ENCODE measurements at places on chromosomes 13 and 19.

- DNase-seq: no peak
Observed at GRCh38 chr19:4098493-4098892, 25.4 kb downstream of the MAP2K2 start.

DNA sequence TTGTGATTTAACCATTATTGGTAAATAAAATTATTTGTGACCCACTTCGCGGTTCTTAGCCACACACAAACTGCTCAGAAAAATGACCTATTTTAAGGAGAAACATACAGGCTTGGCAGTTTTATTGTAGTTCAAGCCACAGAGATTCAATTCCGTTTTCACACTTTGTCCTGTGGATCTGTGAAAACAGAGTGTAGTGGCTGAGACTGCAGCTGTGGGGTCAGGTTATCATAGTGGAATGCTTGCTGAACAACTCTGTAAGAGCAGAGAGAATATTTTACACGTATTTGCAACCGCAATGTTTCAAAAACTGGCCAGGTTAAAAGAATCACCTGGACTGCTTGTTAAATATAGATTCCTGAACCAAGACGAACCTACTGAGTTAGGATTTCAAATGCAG lies 292.5 kb downstream of the GPC5 start:
- DNase-seq: no peak

DNA sequence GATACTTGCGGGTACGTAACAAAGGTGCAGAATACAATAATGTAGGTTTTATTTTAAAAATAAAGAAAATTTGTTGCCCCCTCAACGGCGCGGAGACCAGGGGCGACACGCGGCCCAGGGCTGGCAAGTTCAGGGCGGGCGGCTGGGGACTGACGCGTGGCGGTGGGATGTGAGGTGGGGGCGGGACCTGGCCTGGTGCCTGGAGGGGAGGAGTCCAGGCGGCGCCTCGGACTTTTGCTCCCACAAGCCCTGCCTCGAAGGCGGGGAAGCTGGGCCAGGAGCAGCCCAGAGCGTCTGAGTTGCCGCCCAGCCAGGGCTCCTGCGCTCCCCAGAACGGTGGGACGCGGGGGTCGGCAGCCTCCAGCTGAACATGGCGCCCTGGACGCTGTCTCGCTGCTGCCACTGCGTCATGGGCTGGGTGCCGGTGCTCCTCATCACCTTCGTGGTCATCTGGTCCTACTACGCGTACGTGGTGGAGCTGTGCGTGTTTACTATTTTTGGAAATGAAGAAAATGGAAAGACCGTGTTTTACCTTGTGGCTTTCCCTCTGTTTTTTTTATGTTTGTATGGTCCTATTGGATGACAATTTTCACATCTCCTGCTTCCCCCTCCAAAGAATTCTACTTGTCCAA lies 1122.8 kb upstream of the ATXN8OS start:
- no peak for DNase-seq

DNA sequence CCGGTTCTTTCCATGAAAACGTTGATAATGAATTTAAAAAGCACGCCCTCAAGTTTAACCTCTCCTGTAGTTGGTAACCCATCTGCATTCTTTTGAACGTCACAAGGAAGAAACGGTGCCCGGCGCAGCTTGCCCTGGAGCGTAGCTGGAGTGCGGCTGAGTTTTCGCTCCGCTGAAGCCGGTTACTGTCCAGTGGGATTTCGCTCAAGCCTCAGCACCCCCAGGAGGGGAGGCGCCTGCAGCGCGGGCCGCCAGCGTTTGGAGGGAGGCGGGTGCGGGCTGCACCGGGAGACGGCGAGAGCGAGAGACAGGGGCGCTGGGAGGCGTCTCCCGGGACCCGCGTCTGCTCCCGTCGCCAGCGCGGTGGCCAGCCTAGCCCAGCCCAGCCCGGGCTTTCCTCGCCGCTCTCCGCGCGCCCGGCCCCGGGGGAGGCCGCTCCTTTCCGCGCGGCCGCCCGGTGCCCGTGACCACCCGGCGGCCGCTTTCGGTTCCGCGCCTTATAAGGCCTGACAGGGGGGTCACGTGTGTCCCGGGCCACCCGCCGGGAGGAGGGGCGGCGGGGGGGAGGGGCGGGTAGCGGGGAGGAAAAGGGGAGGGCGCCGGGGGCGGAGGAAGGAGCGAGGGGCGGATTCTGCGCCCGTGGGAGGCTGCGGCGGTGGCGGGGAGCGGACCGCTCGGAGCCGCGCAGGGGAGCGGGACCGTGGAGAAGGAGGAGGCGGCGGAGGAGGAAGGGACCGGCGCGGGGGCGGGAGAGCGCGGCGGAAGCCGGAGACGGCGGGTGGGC lies 8.3 kb upstream of the DGKH start:
- DNase-seq: peak; percentile 78

GRCh38 chr19:5487222-5487621 lies 32.0 kb downstream of the ZNRF4 start:
- DNase-seq: no peak

DNA sequence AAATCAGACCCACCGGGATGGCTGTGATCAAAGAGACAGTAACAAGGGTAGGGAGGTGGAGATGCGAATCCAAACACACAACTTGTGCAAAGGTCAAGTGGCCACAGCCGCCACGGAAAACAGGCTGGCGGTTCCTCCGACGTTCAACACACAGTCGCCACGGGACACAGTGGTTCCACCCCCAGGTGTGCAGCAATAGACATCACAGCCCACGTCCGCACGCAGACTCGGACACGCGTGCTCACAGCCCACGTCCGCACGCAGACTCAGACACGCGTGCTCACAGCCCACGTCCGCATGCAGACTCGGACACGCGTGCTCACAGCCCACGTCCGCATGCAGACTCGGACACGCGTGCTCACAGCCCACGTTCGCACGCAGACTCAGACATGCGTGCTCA lies 70.1 kb downstream of the RASA3 start:
- DNase-seq: no peak

GRCh38 chr19:41334793-41335192 lies 18.9 kb downstream of the TGFB1 start:
- DNase-seq: no peak

- DNase-seq: no peak
Observed at GRCh38 chr13:44106266-44107152, 226.8 kb downstream of the LACC1 start.

DNA sequence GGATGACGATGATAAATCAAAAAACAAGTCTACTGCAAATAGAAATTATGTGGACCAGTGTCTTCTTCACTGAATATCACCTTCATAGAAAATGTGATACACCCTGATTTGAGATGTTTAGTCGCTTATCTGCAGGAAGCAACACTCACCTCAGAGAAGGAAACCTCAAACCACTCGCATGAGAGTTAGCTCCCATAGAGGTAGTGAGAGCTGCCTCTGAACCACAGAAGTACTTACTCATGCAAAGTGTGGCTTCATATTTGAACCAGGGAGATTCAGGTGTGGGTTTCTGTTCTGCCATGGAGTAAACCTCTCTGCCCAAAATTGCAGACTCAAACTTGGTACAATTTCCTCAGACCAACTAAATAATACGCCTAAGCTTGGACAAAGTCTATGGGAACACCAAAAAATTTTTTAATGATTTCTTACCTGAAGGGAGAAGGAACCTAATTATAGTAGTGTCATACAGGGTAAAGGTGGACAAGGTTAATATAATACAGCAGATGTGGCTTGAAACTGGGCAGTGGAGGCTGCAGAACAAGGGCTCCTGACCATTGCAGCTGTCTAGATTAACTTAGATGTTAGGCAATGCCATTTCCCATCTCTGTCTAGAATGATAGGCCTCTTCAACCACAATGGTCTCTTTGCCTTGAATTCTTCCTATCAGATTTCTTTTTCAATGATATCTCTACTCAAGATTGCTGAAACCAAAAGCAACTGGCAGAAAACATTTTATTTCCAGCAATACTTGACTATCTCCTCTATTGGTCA lies 29.6 kb upstream of the RCBTB2 start:
- no peak for DNase-seq

GRCh38 chr19:8253678-8254077 lies 44.5 kb downstream of the CERS4 start:
- no peak for DNase-seq

DNA sequence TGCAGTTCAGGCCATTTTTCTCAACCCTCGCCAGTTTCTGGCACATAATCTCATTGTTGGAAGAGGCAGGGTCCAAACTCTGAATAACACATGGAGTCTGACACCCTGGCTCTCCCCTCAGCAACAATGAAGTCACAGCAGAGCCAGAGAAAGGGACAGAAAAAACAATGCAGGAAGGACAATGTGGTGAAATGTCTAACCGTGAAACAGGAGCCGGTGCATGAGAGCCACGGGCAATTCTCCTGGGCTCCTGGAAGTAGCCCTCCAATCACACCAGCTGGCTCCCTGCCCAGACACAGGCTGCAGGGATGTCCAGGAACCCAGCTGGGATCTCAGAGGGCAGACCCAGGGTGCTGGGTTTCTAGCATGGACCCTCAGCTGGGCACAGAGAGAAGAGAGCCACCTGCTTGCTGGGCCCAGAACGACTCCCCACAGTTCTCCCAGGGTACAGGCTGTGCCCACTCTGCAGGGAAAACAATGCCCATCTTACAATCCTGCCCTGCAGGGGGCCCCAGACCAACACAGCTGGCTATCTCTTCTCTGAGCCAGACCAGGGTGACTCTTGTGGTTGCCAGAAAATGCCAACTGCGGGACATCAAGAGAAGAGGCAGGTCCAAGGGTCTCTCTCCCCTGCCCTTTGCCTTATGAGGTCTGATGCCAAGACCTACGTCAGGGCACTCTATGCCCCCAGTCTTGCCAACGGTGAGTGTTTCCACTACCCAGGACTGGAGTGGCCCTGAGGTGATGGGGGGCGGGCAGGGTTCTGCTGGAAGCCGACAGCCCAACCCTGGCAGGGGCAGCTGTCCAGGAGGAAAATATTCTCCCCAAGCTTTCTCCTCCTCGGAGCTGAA lies 64.5 kb downstream of the CEBPG start:
- DNase-seq: no peak

- no peak for DNase-seq
Observed at GRCh38 chr13:89029062-89029461, 1357.9 kb downstream of the SLITRK5 start.

DNA sequence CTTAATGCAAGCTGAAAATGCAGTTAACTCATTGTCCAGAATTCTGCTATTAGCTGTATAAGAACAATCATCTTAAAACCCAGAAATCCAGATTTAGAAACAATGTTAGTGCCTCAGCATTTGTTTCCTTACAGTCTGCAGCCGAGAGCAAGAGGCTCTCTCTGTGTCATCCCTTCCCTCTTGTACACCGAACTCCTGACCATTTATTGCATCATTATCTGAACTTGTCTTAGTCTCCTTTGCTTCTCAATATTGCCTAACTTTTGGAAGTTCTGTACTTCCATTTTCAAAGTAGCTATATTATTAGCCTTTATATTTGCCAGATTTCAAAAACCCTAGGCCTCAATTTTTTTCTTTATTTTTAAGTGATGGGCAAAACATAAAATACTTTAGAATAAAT lies 27.1 kb downstream of the RNASEH2B start:
- no peak for DNase-seq

DNA sequence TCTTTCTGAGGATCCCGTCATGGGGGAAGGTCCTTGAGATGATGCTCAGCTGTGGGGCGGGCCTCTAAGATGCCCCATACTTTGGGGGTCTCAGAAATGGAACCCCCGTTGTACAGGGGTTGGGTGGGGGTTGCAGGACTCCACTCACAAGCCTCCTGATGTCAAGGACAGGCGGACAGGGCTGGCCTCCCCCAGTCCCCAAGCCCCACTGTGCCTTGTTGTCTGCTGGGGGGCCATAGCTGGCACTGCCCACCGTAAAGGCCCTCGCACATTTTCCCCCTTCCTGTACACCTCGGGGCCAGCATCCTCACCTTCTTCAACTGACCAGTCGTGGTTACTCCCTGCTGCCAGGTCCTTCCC lies 2.7 kb downstream of the SNAPC2 start:
- DNase-seq: no peak

Measured in brain microvascular endothelial cell (primary cell).